NCI-H1694 treated with DMSO at 0.1 percent for 48 hours (cell line): ENCODE measurements at places on chromosomes 11 and 22.

- no peak for DNase-seq
Observed at GRCh38 chr11:133900176-133901105, 55.1 kb upstream of the SPATA19 start.

DNA sequence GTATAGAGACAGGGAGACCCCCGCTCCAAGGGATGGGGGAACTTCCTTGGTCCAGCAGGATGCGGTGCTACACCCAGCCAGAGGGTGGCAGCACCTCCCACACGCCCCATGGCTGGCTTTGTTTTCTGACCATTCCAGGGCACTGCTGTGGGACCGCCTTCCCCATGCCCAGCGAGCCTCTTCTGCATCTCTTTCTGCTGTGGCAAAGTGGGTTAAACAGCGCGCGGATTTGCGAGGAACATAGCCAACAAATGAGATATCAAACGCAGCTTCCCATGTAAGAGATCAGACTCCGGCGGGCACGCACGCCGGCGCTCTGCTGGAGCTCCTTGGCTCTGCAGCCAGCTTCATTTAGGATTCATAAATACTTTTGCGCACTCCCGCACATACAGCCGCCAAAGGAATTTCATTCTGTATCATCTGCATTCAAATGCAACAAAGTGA is 485.8 kb upstream of the CADM1 start:
- no peak for DNase-seq

DNA sequence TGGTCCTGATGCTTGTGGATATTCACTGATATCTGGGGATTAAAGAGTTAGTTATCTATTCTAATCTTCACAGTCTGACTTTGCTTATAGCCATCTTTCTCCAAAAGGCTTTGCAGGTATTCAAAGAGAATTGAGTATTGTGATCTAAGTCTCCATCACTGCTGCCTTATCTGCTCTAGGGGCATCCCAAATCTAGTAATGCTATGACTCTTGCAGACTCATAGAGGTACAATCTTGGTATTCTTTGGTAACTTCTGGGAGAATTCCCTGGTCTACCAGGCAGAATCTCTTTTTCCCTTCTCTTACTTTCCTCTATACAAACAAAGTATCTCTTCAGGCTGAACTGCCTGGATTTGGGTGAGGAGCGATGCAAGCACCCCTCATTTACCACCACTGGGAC is 746.3 kb downstream of the JRKL start:
- no peak for DNase-seq

DNA sequence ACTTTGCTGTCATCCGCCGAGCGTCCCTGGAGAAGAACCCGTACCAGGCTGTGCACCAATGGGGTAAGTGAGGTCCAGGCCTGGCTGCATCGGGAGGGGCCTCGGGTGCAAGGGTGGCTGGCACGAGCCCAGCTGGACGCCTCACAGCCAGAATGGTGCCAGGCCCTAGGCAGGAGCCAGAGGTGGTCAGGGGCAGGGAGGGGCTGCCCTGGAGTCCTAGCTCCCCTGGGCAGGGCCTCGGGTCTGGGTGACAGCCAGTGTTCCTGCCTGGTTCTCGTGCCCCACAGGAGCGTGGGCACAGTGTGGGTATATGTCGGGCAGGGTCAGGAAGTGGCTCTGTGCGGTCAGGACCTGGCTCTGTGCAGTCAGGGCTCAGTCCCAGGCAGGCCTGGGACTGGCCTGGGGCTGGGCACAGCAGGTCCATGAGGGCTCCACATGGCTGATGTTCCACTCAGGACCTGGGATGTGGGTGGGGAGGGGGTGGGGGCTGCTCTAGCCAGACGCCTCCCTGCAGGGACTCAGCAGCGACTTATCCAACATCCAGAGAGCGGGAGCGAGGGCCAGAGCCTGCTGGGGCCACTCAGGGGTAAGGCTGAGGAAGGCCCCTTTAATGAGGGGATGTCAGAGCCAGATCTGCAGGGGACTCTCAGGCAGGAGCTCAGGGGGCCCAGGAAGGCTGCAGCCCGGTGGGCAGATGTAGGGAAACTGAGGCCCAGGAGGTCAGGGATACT is 1.2 kb downstream of the TSPAN32 start:
- DNase-seq, result no peak

DNA sequence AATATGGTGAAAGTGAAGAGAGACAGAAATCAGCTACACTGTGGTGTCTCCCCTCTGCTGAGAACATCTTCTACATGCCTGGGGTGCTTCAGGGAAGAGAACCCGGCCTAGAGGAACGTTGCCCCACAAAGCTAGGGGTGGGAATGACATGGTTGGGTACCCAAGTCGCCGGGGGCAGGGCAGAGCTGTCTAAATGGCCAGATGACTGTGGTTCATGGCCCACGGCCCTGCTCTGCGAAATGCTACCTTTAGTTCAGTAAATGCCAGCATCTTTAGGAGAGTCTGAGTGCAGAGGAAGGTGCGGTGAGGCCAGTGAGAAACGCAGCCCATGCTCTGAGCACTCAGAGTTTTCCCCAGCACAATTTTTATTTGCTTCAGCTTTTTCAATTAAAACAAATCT is 12.8 kb downstream of the BRD1 start:
- no peak for DNase-seq

DNA sequence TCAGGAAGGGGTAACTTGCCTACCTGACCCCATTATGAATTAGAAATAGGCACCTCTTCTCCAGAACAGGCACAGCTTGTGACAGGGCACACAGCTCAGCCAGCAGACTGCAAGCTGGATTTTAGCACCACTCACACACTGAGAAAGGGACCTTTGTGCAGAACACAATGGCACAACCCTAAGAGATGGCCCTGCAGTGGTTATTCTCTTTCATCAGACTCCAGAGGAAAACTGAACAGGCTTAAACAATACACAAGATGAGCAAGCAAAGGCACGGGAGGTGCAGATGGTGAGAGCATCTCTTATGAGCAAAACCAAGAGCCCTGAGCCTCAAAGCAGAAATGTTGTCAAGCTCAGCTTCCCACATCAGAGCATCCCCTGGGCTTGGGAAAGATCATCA is 93.8 kb upstream of the LRRC55 start:
- DNase-seq, result no peak

- DNase-seq, result no peak
Observed at GRCh38 chr11:2691355-2691761, 8.4 kb downstream of the KCNQ1OT1 start.

GRCh38 chr11:57779276-57779675 is 17.7 kb downstream of the CTNND1 start:
- DNase-seq, result no peak

DNA sequence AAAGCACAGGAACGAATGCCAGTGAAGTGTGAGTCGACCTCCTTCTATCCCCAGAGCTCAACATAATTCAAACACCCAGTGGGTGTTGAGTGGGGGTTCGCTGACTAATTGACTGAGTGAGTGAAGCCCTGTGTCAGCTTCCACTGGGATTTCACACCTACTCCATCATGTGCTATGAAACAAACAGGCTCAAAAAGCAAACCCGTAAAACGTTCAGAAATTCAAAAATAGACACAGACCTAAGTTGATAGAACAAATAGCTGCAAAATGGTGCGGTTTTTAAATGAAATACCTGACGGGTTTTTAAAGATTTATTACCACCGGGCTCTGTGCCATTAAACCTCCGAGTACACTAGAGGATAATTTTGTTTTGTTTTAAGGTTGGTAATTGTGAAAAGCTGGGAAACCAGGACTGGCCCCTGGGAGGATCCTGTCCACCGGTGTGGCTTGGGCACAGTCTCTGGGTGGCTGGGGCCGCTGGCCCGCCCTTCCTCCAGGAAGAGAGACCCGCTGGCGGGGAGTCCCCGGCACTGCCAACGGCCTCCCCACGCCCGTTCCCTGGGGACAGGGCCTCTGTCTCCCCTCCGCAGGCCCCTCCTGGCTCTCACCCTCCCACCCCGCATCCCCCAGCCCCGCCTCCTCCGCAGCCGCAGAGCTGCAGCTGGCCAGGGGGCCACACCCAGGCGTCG is 13.6 kb downstream of the KCNJ5 start:
- DNase-seq, result no peak

DNA sequence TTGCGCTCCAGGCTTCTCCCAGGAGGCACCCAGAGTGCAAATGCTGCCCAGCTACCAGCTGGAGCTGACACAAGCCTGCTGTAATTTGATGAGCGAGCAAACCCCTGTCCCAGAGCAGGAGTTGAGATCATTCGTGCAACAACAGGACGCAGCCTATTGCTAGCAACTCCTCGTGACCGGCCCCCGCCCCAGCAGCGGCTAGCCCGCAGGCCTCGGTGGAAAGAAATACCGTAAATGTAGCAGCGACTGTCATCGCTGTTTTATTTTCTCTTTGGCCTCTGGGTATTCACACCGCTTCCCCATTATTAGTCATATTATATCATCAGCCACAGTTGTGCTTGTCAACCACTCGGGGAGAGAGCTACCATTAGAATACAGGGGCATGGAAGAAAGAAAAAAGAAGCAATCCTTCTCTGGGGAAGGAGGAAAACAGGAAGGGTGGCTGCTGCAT is 59.2 kb upstream of the ATXN10 start:
- no peak for DNase-seq

DNA sequence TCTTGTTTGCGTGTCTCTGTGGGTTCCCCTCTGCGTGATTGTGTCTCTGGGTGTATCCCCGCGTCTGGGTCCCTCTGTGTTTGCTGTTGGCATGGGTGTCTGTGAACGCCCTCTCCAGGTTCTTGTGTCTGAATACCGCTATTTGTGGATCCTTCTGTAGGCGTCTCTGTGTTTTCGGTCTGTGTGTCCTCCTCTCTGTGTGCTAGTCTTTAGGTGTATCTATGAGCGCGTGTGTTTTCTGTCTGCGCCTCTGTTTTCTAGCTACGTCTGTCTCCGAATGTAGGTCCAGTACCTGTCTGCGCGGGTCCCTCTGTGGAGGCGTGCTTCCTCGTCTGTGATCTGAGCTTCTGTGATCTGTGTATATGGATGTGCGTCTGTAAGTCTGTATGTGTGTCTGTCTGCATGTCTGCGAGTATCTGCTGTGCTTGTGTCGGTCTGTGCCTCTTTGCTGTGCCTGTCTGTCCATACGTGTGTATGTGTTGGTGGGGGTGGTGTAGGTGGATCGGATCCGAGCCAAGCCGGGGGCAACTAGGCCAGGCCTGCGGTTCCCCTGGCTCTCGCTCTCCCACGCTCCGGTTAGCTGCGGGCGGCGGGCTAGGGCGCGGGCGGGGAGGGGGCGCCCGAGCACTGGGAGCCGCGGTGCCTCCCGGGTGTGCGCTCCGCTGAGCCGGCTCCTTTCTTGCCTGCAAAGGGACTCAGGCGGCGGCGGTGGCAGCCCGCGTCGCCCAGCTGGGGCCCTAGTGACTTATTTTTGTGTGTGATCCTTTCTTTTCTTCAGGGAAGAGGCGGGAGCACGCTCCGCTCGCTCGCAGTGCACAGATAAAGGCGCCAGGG is 105.3 kb upstream of the E2F8 start:
- peak; percentile 17 for DNase-seq

GRCh38 chr11:121449123-121449522 is 3.0 kb upstream of the SORL1 start:
- DNase-seq, result no peak

DNA sequence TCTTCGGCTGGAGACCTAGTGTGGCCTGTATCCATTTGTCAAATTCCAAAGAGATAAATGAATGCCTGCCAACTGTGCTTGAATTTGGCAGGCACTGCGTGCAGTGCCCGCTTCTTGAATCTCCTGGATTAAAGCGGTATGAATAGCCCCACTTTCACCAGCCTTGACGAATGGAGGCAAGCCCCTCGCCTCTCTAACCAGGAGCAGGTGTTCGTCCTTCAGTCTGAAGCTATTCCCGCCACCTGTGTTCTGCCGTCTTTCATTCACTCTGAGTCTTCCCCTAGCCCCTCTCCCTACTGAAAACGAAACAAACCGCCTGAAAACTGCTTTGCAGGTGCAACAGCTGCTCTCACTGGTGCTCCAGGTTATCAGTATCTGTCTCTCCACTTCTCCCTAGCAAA is 11.2 kb downstream of the NLRP14 start:
- no peak for DNase-seq

DNA sequence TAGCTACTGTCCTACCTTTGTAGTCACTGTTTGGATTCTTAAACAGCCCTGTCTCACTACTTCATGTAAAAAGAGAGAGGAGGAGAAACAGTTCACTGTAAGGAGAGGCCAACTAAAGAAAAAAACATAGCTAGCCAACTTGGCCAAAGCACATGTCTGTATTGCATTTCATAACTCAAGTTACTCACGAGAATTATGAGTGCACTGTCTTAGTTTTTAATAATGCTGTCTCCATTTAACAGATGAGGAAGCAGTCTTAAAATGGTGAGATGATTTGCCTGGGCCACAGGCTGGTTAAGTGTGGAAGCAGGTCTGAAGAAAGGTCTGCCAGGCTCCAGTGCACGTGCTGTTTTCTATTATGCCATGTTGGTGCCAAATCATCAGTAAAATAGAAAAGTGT is 104.5 kb downstream of the UVRAG start:
- no peak for DNase-seq

DNA sequence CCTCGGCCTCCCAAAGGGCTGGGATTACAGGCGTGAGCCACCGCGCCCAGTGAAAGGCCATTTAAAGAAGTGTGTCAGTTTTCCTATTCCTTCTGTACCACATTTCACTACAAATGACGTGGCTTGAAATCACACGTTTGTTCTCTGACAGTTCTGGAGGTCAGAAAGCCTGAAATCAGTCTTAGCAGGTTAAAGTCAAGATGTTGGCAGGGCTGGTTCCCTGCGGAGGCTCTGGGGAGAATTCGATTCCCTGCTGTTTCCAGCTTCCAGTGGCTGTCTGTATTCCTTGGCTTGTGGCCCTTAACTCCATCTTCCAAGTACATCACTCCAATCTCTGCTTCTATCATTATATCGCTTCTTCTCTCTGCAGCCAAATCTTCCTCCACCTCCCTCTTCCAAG is 383.2 kb downstream of the LARGE1 start:
- DNase-seq, result no peak

- no peak for DNase-seq
Observed at GRCh38 chr11:82059505-82059904, 674.2 kb downstream of the FAM181B start.

- peak; percentile 32 for DNase-seq
Observed at GRCh38 chr11:32893343-32894148, 935 bp downstream of the QSER1 start.

DNA sequence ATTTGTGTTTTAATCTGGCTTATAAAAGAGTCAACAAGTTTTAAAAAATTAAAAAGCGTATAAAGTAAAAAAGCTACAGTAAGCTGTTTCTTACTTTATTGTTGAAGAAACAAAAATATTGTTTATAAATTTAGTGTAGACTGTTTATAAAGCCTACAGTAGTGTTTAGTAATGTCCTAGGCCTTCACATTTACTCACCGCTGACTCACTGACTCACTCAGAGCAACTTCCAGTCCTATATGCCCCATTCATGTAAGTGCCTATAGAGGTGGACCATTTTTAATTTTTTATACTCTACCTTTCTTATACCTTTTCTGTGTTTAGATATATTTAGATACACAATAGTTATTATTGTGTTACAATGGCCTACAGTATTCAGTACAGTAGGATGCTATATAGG is 12.2 kb downstream of the MPPED2 start:
- DNase-seq, result no peak

- no peak for DNase-seq
Observed at GRCh38 chr11:47533690-47534151, 19.2 kb downstream of the CELF1 start.
